NCI-H524 (cell line): ENCODE measurements at places on chromosomes 5 and 9.
A peak's percentile ranks its signal among the peaks of the same experiment; 100 is the strongest.

GRCh38 chr5:9698125-9698826, 68.1 kb upstream of the TAS2R1 start:
- DNase-seq: peak; percentile 55

- DNase-seq: no peak
Observed at GRCh38 chr5:122221857-122222256, 90.2 kb upstream of the SNCAIP start.

DNA sequence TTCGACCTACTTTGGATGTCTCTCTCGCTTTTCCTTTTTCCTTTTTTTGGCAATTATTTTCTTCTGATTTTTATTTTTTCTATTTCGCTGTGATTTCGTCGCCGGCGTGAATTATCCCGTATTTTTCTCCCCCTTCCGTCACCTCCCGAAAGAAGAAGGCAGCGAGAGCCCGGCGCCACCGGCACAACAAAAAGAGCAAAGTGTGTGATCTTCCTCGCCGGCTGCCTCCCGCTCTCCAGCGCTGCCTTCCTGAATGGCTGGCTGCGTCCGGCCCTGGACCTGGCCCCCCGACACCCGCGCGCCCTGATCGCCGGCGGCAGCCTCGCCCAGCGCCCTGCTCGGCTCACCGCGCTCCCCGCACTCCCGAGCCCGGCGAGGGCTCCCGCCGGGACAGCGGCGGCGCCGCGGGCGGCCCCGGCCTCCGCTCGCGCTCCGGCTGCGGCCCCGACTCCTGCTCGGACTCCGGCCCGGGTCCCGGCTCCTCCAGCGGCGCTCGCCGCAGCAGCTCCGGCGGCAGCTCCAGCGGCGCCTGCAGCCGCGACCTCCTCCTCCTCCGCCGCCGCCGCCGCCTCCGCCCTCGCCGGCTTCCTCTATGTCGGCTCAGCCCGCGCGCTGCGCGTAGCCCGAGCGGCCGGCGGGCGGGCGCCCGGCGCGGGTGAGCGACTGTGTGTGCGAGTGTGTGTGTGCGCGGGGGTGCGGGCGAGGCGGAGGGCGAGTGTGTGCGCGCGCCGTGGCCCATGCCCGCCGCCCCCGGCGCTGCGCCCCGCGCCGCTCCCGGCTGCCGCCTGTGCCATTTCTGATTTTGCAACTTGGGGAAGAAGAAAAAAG, 960 bp downstream of the NR2F1 start:
- peak; percentile 45 for DNase-seq

- DNase-seq: no peak
Observed at GRCh38 chr9:77511525-77511924, 136.6 kb downstream of the GNA14 start.
